Lower leg skin (tissue), 4 donors: ENCODE measurements at places on chromosomes 2 and 18.

DNA sequence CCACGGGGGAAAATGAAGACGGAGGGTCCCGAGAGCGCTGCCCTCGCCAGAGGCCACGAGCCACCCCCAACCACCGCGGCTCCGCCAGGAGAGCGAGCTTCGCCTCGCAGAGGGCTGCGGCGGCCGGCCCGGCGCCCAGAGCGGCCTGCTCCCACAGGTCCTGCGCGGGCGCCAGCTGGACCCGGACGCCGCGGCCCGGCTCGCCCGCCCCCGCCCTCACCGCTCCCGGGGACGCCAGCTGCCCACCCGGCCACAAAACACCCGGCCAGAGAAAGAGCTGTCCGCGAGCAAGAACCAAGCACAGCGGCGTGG, 709 bp downstream of the PTPN2 start:
- no peak for DNase-seq

DNA sequence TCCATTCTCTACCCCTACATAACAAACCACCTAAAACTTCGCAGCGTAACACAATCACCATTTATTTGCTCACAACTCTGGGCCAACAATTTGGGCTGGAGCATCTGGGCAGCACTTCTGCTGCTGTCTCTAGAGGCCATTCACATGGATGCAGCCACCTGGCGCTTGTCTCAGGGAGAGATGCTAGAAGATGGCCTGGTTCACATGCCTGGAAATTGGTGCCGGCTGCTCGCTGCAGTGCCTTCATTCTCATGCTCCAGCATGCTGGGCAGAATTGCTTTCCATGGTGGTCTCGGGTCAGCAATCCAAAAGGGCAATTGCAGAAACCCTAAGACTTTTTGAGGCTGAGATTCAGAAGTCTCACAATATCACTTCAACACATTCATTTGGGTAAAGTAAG, 157.4 kb downstream of the SUCLG1 start:
- no peak for DNase-seq

- peak; percentile 44 for DNase-seq
These were observed 923 bp downstream of the FIGLA start for GRCh38 chr2:70789304-70790135.

DNA sequence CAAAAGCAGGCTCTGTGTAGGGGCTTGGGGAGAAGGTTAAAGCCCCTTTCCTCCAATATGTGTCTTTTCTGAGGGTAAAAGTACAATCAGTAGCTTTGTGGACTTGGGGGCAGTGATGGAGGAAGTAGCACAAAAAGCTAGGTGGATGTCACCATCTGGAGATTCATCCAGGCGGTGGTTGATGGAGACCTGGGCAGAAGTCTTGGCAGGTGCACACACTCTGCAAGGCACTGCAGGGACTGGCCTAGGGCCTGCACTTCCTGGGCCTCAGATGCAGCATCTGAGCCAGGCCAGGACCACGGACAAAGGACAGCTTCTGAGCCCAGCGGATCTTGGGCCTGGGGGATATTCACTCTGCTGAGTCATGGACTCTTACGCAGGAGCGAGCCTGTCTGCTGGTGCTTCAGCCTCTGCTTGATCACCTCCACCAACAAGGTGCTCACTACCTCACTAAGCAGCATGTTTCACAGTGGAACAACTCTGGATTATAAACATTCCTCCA, 391.1 kb downstream of the TNS1 start:
- DNase-seq = no peak

GRCh38 chr18:5518179-5518770, 25.5 kb downstream of the EPB41L3 start:
- no peak for DNase-seq
